GM23248 (cell line): ENCODE measurements at places on chromosomes 16 and 17. TPM values are rescaled to one million over a fixed set of nuclear protein-coding genes. Genes with fewer than 3 reads are reported as not detected.

The CCL17 gene
- not detected in 2 replicates for total RNA-seq

The CCDC154 gene
- total RNA-seq: not detected in 2 replicates

The TMEM204 gene
- 40.0 and 43.1 TPM in 2 replicates for total RNA-seq

The NPIPA7 gene
- 6.4 and 13.6 TPM in 2 replicates for total RNA-seq

The TMIGD1 gene
- not detected in 2 replicates for total RNA-seq

The TBC1D3H gene
- not detected in 2 replicates for total RNA-seq

DNA sequence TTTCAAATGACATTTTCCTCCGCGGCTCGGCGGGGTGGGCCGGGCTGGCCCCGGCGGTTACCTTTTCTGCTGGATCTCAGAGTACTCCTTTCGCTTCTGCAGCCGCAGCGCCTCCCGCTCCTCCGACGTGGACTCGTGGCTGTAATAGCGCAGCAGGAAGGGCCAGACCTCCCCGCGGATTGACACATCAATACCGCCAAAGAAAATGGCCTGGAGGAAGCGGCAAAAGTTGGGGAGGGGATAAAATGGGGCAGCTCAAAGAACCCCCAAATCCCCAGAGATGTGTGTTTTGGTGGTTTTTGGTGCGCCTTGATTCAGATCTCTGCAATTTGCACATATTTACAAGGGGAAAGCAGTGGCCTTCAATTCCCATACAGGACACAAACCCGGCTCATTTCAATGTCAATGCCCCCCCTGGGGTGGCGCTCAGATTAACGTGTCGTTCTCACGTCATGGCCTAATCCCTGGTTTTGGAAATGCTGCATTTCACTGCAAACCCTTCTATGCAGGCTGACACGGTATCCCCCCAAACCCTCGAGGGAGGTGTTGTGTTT, 85.9 kb downstream of the TBC1D16 start:
- DNase-seq: no peak

- no peak for DNase-seq
Measured at GRCh38 chr16:27749946-27750345, 200.0 kb downstream of the KATNIP start.

DNA sequence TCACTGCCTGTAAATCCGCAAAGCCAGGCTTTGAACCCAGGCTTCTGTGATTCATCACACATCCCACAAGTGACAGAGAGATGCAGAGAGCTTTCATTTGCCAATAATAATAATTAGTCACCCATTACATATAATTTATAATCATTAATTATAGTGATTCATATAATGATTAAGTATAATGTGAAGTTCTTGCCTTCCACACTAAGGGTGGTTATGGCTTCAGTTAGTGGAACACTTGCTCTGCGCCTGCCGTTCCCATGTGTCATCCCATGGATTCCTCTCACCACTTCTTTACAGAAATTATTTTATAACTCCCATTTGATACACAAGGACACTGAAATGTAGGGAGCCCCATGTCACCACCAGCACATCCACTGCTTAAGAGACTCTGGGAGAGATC, 39.8 kb upstream of the XYLT1 start:
- peak; percentile 84 for DNase-seq

- DNase-seq: peak; percentile 65
Measured at GRCh38 chr17:48499248-48499647, 31.6 kb downstream of the HOXB1 start.

GRCh38 chr16:24825696-24826095, 20.1 kb upstream of the SLC5A11 start:
- DNase-seq: no peak

GRCh38 chr17:40534371-40535189, 30.7 kb downstream of the CCR7 start:
- no peak for DNase-seq

DNA sequence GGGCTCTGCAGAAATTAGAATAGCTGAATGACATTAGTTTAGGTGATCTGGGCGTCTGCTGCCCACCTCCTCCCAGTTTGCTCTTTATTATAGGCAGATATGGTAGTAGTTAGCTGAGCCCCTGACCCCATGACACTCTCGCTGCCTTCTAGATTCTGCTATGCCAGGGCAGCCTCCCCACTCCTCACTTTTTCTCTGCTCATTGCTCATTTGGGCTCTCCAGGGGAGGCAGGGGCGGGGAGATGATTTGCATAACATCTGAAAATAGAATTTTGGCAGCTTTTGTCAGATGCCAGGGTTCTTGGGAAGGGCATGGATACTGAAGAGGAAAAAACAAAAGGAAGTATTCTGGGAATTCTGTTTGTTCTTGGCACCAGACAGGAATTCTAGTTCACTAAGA, 78.0 kb upstream of the GAS7 start:
- no peak for DNase-seq

DNA sequence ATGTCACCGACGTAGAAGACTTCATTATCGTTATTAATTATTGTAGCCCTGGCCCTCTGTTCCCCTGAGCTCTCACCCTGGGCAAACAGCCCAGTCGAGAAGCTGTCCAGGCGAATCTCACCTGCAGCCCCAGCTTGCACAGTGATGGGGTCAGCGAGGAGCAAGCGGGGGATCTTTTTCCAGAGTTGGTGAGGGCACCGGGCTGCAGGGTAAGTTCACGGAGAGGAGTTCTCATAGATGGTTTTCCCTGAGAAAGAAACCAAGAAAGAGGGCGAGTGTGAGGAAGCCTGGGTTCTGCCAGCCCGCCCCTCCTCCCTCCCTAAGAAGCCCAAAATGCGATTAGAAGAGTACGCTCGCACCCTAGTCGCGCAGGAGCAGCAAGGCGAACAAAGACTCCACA, 436 bp downstream of the SPAG5 start:
- DNase-seq: no peak

DNA sequence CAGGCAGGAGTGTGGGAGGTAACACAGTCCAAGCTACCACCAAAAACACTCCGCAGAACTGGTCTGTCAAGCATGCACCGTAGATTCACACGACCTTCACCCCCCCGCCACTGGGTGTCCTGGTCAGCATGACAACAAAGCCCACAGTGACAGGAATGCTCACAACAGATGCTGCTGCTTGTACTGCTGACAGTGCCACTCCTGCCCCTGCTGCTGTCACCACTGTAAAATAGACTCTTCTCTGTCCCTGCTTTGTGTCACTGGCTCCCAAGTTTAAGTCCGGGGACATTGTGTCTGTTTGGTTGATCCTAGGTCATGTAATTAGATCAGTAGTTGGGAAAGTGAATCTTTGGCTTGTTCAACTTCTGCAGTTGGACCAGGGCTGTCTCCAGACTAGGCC, 7.0 kb upstream of the ODF4 start:
- no peak for DNase-seq

- DNase-seq: no peak
Measured at GRCh38 chr16:84397090-84397489, 28.8 kb downstream of the ATP2C2 start.

- DNase-seq: no peak
Measured at GRCh38 chr17:54899721-54900456, 763 bp upstream of the TOM1L1 start.

GRCh38 chr17:72115781-72116525, 4.9 kb upstream of the SOX9 start:
- no peak for DNase-seq

GRCh38 chr16:50245417-50246298, 20.7 kb upstream of the ADCY7 start:
- peak; percentile 91 for DNase-seq

GRCh38 chr17:34665150-34665806, 85.9 kb downstream of the TMEM132E start:
- DNase-seq: no peak

DNA sequence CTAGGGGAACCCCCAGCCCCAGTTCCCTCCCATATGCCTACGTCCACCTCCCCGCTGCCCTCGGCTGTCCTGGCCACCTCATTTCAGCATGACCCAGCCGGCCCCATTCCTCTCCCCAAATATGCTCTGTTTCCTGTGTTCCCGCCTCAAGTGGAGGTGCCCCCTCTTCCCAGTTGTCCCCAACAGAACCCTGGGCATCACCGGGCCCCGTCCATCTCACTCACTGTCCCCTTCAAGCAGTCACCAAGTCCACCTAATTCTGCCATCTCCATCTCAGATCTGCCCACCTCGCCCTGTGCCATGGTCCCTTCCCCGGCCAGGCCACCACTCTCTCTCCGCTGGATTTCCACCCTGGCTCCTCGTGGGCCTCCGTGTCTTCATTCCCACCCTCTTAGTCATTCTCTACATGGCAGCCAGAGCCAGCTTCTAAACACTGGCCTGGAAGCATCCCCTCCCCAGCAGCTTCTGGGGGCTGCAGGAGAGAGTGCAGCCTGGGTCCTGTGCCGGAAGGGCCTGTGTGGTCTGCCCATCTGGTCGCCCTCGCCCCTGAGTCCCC, 12.8 kb downstream of the CDK3 start:
- DNase-seq: peak; percentile 23

- no peak for DNase-seq
Measured at GRCh38 chr16:9787717-9788116, 394.5 kb downstream of the GRIN2A start.

DNA sequence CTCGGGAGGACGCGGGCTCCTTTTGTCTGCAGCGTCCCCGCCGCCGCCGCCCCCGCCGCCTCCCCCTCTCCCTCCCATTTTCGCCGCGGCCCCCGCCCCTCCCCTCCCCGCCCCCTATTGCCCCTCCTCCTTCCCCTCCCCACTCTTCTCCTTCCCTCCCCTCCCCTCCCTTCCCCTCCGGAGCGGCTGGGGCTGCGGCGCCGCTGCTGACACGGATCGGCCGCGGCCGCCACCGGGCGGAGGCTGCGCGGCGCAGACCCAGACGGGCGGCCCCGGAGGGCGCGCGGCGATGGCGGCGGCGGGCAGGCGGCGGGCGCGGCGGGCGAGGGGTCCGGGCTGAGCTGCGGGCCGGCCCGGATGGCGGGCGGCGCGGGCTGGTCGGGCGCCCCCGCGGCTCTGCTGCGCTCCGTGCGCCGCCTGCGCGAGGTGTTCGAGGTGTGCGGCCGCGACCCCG, at the start of gene RAB11FIP4:
Gene RAB11FIP4 (plus strand): TSS at position 180 of the 454 bp plus-strand sequence. CDS start 178 bp downstream, at position 358.
- DNase-seq: peak; percentile 34

GRCh38 chr16:71687861-71688260, 36.6 kb downstream of the PHLPP2 start:
- no peak for DNase-seq

DNA sequence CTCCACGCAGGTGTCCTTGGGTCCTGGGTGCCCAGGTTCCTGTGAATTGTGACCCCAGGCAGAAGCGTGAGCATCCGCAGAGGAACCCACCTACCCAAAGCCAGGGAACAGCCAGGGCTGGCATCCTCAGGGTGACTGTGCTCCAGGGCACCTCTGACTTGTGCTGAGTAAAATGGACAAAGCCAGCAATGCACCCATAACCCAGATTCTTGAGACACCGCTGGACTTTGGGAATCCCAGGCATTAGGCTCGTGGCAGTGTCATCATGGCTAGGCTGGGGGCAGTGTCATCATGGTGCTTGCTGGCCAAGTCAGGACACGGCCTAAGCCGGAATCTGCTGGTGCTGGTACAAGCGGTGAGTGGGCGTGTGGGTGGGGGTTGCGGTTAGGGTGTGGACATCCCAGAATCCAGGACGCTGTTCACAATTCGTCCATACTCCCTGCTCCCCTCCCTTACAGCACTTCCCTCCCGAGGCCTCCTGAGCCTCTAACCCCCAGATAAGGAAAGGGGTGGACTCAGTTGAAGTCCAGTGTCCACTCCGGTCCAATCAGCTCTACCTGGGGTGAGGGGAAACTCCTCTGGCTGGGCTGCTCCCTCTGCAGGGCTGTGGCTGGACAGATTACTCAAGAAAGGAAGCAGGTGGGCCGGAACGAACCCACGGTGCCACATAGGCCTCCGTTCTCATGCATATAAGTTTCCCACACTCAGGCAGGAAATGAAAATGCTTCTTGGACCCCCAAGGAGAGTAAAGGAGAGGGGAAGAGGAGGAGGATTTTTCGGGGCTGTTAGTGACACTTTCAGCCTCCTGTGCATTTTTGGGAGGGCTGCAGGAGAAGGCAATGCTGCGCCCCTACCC, 138.9 kb downstream of the SEC14L1 start:
- no peak for DNase-seq

GRCh38 chr17:80866050-80866793, 125.4 kb upstream of the CHMP6 start:
- DNase-seq: peak; percentile 84

DNA sequence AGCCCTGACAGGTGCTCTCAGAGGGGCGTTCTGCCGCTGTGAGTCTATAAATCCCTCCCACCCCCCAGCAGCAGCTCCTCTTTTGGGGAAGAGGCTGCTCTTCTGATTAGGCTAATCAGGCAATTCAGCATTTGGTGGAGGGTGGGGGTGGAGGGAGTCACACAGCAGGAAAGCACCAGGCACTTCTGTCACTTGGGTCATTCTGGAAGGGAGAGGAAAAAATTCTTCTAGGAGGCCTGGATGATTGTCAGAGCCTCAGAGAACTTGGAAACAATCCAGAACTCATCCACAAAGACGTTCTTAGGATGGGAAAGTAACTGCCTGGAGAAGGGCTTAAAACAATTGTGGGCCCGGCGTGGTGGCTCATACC, 7.3 kb upstream of the SSTR2 start:
- no peak for DNase-seq

DNA sequence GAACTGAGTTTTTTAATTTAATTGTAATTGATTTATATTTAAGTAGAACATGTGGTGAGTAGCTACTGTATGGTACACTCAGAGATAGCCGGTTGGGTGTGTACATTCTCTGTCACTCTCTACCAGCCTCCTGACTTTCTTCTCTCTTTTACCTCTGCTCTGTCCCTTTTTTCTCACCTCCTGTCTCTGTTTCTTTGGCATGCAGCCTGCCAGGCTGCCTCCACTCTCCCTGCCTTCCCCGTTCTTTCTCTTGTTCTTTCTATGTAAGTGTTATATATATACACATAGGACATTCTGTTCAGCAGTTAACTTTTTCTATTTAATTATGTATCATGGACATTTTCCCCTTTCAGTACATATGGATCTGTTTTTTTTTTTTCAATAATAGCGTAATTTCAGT, 50.8 kb downstream of the MRTFB start:
- no peak for DNase-seq
